Skin of body (tissue), 3 donors: ENCODE measurements at places on chromosomes 12 and 14.

DNA sequence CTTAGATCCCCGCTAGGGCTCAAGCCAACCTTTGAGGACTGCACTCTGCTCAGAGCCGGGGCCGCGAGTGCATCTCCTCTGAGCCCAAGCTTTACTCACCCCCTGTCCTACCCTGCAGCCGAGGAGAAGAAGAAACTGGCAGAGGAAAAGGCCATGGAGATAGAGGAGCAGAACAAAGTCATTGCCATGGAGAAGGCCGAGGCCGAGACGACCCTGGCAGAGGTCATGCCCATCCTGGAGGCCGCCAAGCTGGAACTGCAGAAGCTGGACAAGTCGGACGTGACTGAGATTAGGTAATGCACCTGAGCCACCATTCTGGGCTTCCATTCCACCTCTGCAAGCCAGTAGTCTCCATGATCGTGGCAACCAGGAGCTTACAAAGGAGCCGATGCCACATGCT is 69.8 kb downstream of the CCDC92 start:
- no peak for DNase-seq

DNA sequence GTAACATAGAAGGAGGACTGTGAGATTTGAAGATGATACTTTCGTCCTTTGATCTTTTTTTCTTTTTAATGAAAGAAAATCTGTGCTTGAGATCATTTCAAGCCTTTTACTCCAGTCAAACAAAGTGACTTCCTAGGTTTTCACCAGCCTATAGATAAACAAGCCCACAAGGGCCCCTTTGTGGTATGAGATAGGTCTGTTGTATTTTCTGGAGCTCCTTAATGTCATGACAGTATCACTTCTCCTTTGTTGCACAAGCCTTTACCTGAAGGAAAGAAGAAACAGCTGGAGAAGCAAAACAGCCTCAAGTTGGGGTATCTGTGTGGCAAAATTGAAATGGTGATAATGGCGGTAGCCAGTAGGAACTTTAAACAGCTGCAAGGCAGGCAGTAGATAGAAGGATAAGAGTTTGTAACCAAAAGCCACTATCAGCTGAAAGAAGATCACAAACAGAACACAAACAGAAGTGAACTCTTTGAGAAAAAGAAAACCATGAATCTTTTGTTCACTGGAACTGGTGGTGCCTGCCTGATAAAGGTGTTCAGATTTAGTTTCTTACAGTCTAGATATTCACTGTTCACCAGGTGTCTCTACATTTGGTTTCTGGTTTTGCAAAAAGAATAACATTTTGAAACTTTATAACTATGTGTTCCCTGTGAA is 96.8 kb downstream of the LGR5 start:
- no peak for DNase-seq

- no peak for DNase-seq
These were observed 117.1 kb upstream of the SLC35F4 start for GRCh38 chr14:57982804-57983634.

DNA sequence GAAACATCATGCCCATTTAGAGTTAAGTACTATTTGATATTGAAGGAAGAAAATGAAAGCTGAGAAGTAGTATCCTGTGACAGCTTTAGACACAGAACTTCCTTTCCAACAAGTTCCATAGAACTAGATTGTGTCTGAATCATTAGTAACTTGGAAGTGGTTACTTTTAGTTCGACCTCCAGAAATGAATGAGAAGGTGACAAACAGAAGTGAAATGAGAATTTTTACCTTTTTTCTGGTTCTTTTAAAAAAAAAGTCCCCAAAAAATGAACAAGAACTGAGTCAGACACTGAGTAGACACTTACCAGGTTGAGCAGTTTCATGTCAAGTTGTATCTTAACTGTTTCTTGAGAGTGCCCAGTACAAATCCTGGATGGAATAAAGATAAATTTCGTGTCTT is 3.0 kb downstream of the ATP6V0A2 start:
- DNase-seq: no peak

GRCh38 chr14:101110729-101111619 is 207.5 kb upstream of the RTL1 start:
- no peak for DNase-seq
